NCI-H2081 treated with DMSO at 0.1 percent for 48 hours (cell line): ENCODE measurements at places on chromosomes 7 and 10.

- DNase-seq = no peak
Measured at GRCh38 chr7:23475576-23475839, 5.2 kb upstream of the IGF2BP3 start.

GRCh38 chr10:73228247-73228646, 18.8 kb downstream of the DNAJC9 start:
- no peak for DNase-seq

- DNase-seq = no peak
Measured at GRCh38 chr10:21993360-21994001, 10.0 kb downstream of the DNAJC1 start.

- no peak for DNase-seq
Measured at GRCh38 chr7:22499044-22499443, 944 bp downstream of the STEAP1B start.

DNA sequence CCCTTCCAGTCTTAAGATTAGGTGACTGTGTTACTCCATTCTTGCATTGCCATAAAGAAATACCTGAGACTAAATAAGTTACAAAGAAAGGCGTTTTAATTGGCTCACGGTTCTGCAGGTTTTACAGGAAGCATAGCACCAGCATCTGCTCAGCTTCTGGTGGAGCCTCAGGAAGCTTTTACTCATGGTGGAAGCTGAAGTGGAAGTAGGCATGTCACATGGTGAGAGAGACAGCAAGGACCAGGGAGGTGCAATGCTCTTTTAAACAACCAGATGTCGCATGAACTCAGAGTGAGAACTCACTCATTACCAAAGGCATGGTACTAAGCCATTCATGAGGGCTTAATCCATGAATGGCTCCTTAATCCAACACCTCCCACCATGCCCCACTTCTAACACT, 34.0 kb upstream of the TMEM273 start:
- DNase-seq = no peak

- no peak for DNase-seq
Measured at GRCh38 chr7:92133133-92133736, 1.0 kb downstream of the CYP51A1 start.

GRCh38 chr7:122553761-122554160, 145.2 kb downstream of the RNF133 start:
- no peak for DNase-seq

- no peak for DNase-seq
Measured at GRCh38 chr10:128642023-128642422, 515.8 kb upstream of the MKI67 start.

DNA sequence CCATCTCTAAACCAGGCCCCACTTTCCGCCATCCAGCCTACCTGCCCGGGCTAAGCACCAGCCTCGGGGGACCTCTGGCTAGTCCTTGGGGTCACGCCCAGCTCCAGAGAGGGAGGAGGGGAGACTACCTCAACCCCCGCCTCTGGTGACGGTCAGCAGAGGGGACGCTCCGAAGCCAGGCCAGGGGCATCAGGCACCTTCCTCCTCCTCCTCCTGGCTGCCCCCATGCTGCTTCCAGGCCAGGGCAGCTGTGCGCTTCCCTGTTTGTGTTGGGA, 4.0 kb upstream of the SMARCD3 start:
- no peak for DNase-seq

DNA sequence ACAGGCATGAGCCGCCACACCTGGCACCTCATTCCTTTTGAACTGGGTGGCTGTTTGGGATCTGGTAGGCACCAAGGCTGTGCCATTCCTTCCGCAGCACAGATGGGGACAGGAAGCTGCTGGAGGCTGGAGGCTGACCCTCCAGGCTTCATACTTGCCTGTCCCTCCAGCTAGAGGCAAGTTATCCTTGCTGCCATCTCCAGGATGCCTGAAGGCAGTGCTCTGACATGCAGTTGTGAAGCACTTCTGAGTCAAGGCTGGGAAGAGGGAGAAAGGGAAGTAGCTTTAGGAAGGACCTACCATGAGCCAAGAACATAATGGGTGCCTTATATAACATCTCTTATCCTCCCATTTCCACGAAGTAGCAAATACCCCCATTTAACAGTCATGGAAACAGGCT, 9.5 kb downstream of the MARVELD1 start:
- no peak for DNase-seq

- DNase-seq = no peak
Measured at GRCh38 chr7:55515569-55516279, 56.6 kb downstream of the VOPP1 start.

DNA sequence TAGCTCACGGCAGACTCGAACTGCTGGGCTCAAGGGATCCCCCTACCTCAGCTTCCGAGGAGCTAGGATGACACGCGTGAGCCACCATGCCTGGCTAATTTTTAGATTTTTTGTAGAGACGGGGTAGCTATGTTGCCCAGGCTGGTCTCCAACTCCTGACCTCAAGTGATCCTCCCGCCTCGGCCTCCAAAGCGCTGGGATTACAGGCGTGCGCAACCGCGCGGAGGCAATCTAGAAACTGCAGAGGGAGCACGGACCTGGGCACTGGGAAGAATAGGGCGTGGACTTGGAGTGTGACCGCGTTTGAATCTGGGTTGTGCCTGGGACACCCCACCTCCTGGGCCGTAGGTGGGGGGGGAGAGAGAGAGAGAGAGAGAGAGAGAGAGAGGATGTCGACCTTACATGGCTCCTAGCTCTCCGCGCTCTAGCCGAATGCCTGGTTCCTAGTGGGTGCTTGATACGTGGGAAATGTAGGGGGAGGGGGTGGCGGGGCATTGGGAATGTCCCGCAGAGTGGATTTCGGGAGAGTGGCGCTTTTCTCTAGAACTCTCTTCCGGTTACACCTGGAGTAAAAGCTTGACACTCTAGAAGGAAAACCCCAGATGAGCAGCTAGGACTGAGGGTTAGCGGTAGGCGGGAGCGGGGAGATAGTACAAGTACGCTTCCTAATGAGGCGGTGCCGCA, 1.2 kb upstream of the MAP3K8 start:
- no peak for DNase-seq

DNA sequence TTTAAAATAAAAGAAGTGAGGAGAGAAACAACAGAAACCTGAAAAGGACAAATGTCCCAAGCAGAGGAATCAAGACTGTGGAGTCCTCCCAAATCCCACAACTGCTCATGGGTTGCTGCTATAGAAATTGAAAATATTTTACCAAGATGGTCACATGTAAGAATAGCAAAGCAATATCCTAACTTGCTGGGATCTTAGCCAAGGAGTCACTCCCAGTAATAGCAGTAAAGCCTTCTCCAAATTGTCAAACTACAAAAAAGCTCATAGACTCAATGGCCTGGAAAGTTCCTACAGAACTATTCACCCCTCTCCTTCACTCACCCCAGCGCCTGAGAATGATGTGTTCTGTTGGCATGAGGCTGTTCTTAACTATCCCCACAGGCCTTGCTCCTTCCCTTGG, 186.5 kb downstream of the ELMO1 start:
- no peak for DNase-seq

GRCh38 chr10:122297583-122297982, 26.5 kb downstream of the BTBD16 start:
- DNase-seq = no peak

DNA sequence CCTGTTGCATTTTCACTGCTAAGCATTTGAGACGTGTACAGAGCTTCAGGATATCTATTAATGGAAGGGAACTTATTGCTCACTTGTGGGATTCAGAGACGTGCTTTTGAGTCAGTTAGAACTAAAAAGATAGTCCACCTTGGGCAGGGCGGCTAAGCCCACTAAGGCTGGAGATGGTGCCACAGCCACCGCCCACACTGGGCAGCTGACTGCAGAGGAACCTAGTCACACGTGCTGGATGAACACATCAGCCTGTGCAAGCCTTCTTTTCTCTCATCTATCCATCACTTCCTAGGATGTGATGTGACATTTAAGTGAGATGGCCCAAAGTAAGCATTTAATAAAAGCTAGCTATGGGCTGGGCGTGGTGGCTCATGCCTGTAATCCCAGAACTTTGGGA, 78.0 kb downstream of the PTPRE start:
- no peak for DNase-seq

DNA sequence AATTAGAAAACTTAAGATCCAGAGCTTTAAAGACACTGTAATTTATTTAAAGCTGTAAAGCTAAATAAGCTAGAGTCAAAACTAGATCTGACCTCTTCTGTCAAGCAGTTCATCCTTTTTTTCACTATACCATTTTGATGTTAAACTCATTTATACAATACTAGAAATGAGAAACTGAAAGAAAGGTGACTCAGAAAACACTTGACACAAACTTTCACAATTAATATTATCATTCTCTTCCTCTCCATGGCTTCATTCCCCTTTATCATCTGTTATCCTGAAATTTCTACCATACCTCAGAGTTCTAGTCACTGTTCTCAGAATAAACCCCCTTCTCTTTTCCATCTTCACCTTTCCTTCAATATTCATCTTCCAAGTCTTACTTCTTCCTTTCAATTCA, 1.3 kb downstream of the FIGNL1 start:
- no peak for DNase-seq

GRCh38 chr10:58502956-58503355, 9.7 kb upstream of the BICC1 start:
- DNase-seq = no peak

- no peak for DNase-seq
Measured at GRCh38 chr10:50410066-50410811, 158.9 kb upstream of the ASAH2 start.

DNA sequence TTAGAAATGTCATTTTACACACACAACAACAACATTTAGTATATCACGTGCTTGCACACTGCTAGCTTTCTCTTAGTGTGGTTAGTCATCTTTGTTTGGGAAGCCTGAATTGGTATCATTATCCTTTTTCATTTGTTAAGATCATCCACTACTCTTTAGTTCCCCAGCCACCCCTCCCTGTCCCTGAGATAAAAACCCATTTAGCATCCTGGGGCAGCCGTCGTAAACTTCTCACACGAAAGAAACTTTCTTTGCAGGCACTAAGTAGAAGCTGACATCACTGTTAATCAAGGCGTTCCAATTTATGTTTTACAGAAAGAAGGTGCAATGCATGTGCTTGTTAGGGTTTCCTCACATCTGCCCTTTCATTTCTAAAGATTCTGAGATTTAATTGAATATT, 475.1 kb upstream of the FZD8 start:
- DNase-seq = no peak

DNA sequence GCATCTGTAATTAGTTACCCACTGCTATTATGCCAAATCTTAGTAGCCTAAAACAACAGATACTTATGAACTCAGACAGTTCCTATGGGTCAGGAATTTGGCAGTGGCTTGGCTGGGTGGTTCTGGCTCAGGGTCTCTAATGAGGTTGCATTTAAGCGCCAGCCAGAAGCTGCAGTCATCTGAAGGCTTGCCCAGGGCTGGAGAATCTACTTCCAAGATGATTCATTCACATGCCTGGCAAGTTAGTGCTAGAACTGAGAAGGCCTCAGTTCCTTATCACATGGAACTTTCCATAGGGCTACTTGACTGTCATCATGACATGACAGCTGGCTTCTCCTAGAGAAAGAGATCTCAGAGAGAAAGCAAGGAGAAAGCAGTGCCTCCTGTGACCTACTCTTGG, 121.3 kb downstream of the AVL9 start:
- no peak for DNase-seq

- no peak for DNase-seq
Measured at GRCh38 chr10:30816820-30817171, 187.2 kb upstream of the LYZL2 start.

GRCh38 chr10:132482090-132482800, 55.3 kb upstream of the INPP5A start:
- no peak for DNase-seq

- DNase-seq = no peak
Measured at GRCh38 chr7:11650030-11650429, 182.0 kb downstream of the THSD7A start.

DNA sequence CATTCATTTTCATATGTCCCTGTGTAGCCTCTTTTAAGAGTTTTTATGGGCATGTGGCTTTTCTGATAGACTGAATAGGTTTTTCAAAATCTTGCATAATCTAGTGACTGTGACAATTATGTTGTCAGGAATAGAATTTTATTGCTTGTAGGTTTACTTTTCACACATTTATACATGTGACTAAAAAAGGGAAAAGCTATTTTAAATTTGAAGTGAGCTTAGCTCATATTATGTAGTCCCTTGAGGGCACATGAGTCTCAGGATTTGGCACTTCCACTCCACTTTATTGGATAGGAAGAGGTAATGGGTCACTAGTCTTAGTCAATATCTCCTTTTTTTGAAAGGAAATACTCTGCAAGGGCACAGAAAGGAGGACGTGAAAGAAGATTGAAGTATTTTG, 247.3 kb downstream of the SUGCT start:
- no peak for DNase-seq

DNA sequence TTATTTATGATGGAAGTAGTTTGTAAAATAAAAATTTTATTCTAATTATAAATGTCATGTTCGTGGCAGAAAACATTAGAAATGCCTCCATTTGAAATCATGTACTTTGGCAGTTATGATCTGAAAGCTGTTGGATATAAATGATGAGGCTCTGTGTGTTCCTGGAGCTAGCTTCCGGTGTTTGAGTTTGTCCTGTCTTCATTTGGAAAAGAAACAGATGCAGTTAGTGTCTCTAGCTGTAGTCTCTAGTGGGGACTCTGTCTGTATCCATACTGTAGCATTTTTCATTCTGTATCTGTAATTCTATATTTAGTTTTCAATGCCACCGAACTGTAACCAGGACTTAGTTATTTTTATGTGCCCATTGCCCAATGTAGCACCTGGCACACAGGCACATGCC, 197.0 kb upstream of the FZD1 start:
- no peak for DNase-seq

DNA sequence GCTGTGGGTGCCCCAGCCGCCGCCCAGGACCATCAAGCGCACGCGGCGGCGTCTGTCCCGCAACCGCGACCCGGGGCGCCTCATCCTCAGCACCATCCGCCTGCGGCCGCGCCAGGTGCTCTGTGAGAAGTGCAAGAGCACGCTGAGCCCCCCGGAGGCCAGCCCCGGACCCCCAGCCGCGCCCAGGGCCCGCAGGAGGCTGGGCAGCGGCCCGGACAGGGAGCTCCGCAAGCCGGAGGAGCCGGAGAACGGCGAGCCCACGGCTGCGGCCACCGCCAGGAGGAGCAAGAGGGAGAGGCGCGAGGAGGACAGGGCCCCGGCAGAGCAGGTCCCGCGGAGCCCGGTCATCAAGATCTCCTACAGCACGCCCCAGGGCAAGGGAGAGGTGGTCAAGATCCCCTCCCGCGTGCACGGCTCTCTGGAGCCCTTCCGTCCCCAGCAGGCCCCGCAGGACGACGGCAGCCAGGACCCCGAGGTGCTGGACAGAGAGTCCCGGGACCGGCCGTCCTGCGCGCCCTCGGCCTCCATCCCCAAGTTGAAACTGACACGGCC, 8.0 kb downstream of the PWWP2B start:
- no peak for DNase-seq
